ENCODE measurements at places on chromosomes 3 and 15.

- no peak for DNase-seq
Observed at GRCh38 chr15:31326875-31327668, 437 bp downstream of the KLF13 start.

DNA sequence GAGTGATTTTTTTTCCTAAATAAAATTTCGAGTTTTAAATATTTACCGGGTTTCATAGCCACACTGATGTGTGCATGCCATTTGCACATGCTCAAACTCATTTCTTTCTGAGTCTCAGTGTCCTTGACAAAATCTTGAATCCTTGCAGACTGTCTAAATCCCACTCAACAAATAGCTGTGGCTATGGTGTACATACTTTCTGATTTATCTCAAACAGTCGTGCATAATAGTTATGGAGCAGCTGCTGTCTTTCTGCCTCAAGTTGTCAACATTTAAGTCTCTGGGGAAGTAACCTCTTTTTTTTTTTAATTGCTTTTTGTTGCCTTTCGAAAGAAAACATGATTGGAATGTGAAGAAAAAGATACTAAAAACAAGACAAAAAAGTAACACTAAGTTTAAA is 52.8 kb upstream of the UTS2B start:
- peak; percentile 81 for DNase-seq

- no peak for DNase-seq
Observed at GRCh38 chr3:171700157-171700556, 110.1 kb downstream of the PLD1 start.

DNA sequence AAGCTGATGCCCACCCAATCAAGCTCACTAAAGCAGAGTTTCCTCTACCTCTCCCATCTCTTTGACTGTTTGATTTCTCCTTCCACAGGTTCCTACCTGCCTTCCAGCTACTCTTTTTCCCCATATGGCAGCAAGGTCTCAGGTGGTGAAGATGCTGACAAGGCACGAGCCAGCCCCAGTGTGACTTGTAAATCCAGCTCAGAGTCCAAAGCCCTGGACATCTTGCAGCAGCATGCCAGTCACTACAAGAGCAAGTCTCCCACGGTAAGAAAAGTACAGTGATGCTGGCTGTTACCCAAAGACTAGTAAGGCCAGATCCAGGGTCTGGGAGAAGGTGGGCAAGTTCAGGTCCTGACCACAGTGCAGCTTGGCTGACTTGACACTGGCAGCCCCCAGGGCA is 95.3 kb downstream of the RBPMS2 start:
- DNase-seq, result no peak
